Right lung (tissue), 10 donors: ENCODE measurements at places on chromosomes 16 and 17.

GRCh38 chr16:74261068-74261467 is 35.5 kb upstream of the PSMD7 start:
- no peak for DNase-seq

- no peak for DNase-seq
These were observed 79.6 kb downstream of the STH start for GRCh38 chr17:46078675-46079074.

DNA sequence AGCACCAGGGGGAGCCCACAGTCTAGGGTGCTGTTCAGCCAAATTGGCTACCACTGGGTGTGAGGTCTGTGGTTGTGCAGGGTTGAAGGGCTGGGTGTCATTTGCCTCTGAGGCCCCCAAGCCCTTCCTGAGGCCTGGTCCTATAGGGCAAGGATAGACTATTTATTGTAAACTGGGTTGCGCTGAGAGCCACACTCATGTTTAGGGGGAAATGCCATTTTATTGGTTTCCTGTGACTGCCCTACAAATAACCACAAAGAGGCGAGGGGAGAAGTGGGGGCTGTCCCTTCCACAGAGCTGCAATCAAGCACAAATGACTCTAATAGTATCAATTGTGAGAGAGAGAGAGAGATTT is 3.6 kb upstream of the ZCCHC14 start:
- no peak for DNase-seq

- no peak for DNase-seq
These were observed 12.1 kb upstream of the SCN4A start for GRCh38 chr17:63984651-63985386.

- no peak for DNase-seq
These were observed 2.8 kb downstream of the GPT2 start for GRCh38 chr16:46886764-46887523.

DNA sequence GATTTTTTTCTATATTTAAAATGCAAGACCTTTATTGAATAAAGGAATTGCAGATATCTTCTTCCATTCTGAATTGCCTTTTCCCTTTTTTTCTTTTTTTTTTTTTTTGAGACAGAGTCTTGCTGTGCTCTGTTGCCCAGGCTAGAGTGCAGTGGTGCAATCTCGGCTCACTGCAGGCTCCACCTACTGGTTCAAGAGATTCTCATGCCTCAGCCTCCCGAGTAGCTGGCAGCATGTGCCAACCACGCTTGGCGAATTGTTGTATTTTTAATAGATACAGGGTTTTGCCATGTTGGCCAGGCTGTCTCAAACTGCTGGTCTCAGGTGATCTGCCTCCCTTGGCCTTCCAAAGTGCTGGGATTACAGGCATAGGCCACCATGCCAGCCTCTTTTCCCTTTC is 151.5 kb downstream of the CEP112 start:
- no peak for DNase-seq

- no peak for DNase-seq
These were observed 11.3 kb downstream of the TBC1D16 start for GRCh38 chr17:80024206-80024972.

DNA sequence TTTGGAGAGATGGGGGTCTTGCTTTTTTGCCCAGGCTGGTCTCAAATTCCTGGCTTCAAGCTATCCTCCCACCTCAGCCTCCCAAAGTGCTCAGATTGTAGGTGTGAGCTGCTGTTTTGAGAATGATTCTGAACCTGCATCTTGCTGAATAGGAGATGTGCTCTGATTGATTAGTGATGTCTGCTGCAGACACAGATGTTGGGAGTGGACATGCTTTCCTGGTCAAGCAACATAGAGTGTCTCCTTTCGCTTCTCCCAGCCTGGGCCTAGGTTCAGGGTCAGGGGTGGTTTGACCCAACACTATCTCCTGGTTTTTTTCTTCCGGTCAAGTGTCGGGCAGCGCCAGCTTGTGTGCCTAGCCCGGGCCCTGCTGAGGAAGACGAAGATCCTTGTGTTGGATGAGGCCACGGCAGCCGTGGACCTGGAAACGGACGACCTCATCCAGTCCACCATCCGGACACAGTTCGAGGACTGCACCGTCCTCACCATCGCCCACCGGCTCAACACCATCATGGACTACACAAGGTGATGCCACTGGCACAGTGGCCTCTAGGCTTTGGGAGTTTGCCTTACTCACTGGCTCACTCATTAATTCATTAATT is 85.2 kb downstream of the ABCC6 start:
- no peak for DNase-seq

GRCh38 chr16:29909391-29909790 is 9.1 kb downstream of the ASPHD1 start:
- no peak for DNase-seq

DNA sequence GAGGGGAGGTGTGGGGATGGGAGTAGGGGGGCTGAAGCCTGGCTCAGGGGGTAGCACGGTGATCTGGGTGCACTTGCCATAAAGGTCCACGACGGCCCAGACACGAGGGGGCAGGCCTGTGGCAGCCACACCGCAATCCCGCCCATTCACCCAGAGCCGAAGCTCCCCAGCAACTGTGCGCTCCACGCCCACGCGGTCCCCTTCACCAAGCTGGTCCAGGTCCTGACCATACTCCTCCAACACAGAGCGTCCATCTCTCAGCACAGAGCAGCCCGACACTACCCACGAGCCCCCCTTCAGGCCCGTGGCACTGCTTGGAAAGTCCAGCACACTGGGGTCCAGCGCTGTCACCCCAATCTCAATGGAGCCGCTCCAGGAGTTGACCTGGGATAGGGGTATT is 1.6 kb downstream of the NEURL4 start:
- no peak for DNase-seq

- DNase-seq, result no peak
These were observed 136.0 kb downstream of the SDK2 start for GRCh38 chr17:73508057-73508930.

DNA sequence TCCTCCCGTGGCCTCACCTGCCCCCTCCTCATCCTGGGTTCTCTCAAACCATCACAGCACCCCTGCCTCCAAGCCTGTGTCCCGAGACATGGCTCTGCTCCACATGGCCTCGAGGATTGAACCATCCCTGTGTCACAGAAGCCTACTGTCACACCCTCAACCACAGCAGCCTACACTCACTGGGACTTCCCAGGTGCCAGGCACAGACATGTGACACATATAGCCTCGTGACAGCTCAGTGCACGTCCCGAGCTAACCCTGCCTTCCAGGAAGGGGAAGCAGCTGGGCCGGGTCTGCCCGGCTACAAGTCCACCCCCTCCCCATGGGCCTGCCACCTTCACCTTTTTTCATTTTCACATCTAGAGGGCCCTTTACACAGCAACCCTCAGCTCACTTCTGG is 238.3 kb downstream of the CPPED1 start:
- no peak for DNase-seq

GRCh38 chr17:1362964-1363363 is 37.1 kb downstream of the YWHAE start:
- no peak for DNase-seq

- peak; percentile 30 for DNase-seq
These were observed 520.6 kb upstream of the SOX9 start for GRCh38 chr17:71600137-71600789.

GRCh38 chr16:16048904-16049582 is 99.6 kb downstream of the ABCC1 start:
- DNase-seq, result no peak

DNA sequence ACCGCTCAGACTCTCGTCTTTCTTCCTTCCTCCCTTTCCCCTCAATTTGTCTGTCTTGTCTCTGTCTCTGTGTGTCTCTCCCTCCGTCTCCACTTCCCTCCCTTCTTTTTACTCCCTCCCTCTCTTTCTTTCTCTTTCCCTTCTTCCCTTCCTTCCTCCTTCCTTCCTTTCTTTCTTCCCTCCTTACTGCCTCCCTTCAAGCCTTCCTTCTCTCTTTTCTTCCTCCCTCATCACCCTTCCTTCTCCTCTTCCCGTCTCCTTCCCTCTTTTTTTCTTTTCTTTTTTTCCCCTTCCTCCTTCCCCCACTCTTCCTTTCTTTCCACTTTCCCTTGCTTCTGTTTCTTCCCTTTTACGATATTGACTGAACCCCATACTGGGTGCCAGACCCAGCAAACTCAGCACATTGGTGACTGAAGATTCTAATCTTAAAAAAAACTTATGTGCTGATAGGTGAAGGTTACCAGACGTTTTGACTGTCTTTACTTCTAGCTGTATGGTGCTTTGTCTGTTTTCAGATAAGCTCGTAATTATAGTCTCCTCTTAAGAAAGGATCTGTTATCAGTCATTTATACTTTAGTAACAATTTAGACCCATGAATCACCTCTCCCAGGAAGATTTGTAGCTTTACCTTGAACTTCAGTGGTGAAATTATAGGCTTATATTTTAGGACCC is 481 bp upstream of the BRD7 start:
- DNase-seq, result peak; percentile 17

DNA sequence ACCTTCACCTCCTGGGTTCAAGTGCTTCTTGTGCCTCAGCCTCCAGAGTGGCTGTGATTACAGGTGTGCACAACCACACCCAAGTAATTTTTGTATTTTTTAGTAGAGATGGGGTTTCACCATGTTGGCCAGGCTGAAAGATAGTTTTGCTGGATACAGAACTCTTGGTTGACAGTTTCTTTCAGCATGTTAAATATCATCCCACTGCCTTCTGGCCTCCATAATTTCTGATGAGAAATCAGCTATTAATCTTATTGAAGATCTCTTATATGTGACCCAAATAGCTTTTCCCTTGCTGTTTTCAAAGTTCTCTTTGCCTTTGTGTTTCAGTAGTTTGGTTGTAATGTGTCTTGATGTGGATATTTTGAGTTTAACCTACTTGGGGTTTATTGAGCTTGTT is 50.3 kb upstream of the BRD7 start:
- DNase-seq, result no peak

- no peak for DNase-seq
These were observed 630 bp downstream of the MILR1 start for GRCh38 chr17:64449545-64449944.

- peak; percentile 39 for DNase-seq
These were observed 21.8 kb downstream of the ACSM1 start for GRCh38 chr16:20675488-20676267.

GRCh38 chr17:15350777-15351477 is 9.5 kb upstream of the TEKT3 start:
- DNase-seq, result peak; percentile 20

DNA sequence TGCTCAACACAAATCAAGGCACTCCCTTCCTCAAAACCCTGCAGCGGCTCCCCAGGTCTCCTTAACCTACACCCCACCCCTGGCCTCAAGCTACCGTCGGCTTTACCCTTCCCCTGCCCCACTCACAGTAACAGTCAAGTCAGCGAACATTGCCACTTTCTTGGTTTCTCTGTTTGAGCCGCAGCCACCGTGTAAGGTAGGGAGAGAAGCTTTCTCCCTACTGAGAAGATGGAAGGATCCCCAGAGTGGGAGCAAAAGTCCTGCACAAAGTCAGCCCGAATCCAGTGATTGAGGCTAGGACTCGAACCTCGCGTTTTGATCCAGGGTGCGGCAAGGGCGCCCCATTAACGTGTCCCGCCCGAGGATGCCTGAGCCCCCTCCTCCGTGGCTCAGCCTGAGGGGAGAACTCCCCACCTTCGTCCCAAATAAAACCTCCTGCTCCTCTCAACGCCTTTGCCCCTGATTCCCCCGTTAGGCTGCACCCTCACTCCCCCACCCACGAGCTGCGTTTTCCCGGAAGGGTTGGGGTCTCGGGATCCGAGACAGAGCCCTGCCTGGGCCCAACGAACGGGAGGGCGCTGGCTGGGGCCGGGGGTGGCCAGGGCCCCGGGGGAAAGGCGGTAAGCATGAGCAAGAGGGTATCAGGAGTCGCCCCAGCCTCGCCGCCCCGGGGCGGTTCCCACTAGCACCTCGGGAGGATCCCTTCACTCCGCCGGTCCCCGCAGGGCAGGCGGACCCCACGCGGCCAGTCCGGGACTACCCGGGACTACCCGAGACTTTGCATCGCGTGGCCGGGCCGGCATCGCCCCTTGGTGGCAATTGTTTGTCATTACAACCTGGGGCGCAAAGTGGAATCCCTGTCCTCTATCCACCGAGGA is 9.9 kb upstream of the NAGS start:
- DNase-seq, result no peak

- no peak for DNase-seq
These were observed 33.9 kb downstream of the CMTM4 start for GRCh38 chr16:66662445-66663194.
